Right cardiac atrium (tissue), 5 donors: ENCODE measurements at places on chromosomes 2 and 18. TPM values are rescaled to one million over a fixed set of nuclear protein-coding genes. Genes with fewer than 3 reads are reported as not detected.
A peak's percentile ranks its signal among the peaks of the same experiment; 100 is the strongest.

DNA sequence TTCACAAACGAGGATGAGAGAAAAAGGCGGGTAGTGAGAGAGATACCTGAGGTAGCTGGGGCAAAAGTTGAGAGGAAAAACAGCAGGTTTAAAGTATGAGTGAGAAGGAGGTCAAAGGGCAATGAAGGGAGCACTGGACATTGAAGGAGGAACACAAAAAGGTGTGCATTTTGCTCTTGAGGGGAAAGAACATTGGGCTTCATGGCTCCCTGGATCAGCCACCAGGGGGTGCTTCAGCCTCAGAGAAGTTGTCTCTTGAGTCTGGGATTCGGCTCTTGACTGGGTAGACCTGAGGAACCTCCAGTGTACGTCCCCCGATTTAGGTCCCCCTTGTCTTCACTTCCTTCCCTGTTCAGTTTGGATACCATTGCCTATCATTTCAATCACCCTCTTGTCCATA lies 128.5 kb downstream of the RAPGEF4 start:
- DNase-seq = peak; percentile 47

DNA sequence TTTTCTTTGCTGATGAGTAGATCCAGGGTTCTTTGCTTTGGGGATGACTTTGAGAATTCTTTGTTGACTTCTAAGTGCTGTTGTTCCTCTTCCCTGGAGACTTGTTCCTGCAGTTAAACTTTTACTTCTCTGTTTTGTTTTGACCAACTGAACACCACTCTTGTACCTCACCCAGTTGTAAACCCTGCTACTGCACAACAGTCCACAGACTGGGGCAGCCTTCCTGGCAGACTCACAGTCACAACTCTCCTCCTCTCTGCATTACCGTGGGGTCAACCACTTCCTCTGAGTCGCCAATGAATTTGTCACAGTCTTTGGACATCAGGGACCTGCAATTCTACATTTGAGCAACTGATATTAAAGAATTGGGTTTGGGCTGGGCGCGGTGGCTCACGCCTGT lies 3.8 kb upstream of the SLC8A1 start:
- peak; percentile 21 for DNase-seq

- DNase-seq = peak; percentile 91
These were observed 18.3 kb upstream of the SLC35F6 start for GRCh38 chr2:26745609-26746327.

- no peak for DNase-seq
These were observed 37.2 kb upstream of the RTN4 start for GRCh38 chr2:55087501-55087900.

DNA sequence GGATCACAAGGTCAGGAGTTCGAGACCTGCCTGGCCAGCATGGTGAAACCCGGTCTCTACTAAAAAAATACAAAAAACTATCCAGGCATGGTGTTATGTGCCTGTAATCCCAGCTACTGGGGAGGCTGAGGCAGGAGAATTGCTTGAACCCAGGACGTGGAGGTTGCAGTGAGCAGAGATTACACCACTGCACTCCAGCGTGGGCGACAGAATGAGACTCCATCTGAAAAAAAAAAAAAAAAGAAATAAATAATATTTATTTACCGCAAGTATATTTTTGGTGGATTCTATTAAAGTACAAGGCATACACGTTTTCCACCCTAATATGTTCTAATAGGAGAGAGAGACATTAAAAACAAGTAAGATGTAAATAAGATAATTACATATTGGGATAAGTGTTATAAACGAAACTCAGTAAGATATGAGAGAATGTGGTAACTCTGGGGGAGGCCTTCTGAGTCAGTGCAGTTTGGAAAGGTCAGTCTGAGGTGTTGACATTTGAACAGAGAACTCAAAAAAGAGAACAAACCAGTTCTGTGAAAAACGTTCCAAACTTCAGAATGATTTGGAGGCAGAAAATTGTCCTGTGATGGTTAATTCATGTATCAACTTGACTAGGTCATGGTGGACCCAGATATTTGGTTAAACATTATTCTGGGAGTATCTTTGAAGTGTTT lies 8.8 kb upstream of the POLI start:
- DNase-seq = no peak

DNA sequence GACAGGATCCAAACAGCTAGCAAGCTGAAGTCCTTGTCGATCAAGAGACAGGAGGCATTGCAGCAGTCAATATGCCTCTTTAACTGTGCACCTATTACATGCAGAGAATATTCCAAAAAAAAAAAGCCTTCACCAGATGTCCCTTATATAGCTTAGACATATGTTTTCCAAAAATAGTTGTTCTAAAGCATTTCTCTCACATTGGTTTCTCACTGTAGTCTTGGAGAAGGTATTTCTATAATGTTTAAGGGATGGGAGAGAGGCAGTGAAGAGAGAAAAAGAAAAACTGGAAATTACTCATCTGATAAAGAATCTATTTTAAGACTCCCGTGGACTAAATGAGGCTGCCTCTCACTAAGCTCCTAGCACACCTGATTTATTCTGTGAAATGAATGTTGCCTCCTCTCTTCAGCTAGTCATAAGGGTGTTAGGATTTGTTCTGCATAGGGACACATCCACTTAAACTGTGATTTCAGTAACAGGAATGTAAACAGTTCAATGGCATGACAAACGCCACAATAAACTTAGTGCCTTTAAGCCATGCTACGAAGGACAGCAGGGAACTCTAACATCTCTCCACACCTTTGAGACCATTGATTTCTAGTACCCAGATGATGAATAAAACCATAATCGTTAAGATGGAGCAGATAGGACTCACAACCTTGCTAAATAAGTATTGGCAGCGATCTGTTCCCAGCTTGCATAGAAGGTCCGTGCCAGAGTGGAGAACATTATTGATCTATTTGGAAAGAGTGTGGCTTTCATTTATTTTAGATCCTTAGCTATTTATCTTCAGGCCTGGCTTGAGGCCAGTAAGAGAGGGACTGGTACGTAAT lies 98.6 kb upstream of the NCK2 start:
- no peak for DNase-seq

DNA sequence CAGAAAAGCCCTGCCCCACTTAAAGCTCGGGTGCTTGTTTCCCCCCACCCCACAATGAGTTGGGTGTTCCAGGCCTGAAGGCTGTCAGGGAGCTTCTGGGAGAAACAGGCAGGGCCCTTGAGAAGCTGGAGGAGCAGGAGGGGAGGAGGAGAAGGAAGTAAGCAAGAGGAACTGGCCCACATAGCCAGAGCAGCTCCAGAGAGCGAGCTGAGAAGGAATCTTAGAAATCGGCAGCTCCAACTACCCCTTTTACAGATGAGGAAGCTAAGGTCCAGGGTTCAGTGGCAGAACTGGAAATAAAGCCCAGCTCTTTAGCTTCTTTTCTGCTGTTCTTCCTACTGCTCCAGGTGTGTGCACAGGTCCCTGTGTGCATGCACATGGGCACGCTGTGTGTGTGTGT lies 12.7 kb upstream of the KCNK3 start:
- DNase-seq = no peak

- no peak for DNase-seq
These were observed 224.1 kb downstream of the SH3RF3 start for GRCh38 chr2:109352898-109353689.

DNA sequence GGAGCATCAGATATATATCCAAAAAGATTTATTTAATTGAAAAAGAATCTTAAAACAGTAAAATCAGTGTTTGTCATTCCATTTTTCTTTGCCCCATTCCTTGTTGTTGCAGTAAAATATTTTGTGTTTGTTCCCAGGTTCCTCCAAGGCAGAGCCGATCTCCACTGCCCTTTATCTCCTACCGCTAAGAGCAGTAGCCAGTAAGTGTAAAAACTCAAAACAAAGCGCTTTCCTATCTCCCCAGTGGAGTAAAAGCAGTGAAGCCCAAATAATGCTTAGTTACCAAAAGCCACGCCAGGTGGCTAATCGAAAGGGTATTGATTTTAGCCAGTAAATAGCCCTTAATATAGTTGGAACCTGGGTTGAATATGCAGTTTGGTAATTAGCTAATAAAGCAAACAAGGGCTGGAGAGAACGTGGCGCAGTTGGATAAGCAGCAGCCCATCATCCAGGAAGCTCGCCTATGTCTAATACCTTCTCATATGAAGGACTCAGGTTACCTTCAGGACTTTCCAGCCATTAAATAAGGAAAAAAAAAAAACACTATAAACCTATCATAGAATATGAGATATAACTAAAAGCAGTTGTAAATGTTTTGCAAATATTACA lies 12.4 kb upstream of the GPD2 start:
- DNase-seq = no peak

- DNase-seq = peak; percentile 39
These were observed 699 bp upstream of the RAPGEF4 start for GRCh38 chr2:172734711-172735581.

DNA sequence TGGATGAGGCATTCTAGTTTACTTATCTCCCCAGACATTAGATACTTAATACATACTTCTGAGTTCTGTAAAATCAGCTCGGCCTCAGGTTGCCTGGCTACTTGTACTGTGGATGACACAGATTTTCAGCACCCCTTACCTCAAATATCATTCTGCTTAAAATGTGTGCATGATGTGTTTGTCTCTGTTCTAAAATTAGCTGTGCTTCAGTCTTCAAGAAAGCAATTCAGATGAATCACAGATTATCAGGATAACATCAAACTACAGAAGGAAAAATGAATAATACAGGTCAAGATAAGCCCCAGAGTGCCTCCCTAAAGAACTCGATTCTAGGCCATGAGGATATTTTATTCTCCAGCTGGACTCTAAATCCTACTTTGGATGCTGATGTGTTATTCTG lies 21.3 kb upstream of the MAPRE2 start:
- DNase-seq = no peak

GRCh38 chr2:118374974-118375755 lies 286.9 kb downstream of the INSIG2 start:
- no peak for DNase-seq

- peak; percentile 62 for DNase-seq
These were observed 28.4 kb downstream of the ARL4C start for GRCh38 chr2:234468503-234468902.

DNA sequence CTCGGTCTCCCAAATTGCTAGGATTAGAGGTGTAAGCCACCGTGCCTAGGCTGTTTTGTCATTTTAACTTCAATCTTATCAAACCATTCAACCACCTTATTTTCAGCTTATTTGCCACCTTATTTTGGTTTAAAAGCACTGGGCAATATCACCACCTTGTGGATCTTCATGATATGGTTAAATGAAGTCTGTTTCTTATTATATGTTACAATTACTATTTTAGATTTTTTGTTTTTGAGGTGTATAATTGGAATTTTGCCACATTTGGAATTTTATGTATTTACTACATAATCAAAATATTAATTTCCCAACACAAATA lies 43.8 kb upstream of the SCN9A start:
- DNase-seq = no peak

GRCh38 chr18:70463085-70463484 lies 174.2 kb downstream of the SOCS6 start:
- no peak for DNase-seq

GRCh38 chr18:64027931-64028695 lies 58.2 kb downstream of the SERPINB8 start:
- no peak for DNase-seq

DNA sequence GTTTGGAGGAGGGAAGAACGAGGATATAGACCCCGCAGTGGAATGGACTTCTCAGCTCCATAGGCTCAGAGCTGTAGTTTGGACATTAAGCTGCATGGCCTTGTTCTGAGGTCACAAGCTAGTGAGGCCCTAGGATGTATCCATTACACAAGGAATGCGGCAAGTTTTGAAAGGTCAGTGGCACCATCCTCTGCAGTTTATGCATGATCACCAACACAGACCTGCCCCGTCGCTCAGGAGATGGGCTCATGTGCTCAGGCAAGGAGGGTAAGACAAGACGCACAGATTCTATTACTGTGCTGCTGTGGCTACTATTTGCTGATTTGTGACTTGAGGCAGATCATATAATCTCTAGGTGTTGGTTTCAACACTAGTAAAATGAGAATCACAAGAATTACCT lies 110.9 kb downstream of the FAM161A start:
- no peak for DNase-seq

GRCh38 chr2:31710121-31710520 lies 129.4 kb upstream of the SRD5A2 start:
- no peak for DNase-seq

DNA sequence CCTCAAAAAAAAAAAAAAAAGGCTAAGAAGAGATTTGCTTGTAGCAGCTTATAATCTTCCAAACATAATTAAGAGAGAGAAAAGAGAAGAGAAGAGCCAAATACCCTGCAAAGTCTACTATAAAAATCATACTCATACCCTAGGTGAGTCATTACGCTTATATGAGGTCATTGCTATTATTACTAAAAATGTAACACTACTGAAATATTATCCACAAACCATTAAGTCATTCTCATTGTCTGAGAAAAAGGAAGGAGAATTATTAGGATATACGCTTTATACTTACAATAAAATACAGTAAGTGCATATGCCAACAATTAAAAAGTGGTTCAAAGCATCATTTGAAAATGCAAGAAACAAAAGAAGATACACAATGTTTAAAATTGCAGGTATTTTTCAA lies 66.5 kb downstream of the COLEC12 start:
- no peak for DNase-seq

GRCh38 chr2:107687073-107687472 lies 139.6 kb upstream of the RGPD4 start:
- no peak for DNase-seq

DNA sequence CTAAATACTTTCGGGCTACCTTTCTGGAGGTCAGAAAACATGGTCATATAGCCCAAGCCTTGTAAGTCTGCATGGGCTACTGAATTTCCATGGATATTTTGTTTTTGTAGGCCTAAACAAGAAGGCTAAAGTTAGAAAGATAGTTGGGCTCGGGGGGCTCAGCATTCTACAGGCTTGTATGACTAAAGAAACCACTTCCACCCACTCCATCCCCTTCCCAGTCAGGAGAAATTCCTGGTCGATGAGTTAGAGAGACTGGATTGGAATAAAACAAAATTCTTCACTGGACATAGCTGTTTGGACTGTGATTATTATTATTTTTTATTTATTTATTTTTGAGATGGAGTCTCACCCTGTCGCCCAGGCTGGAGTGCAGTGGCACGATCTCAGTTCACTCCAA lies 539.4 kb upstream of the TNP1 start:
- no peak for DNase-seq

GRCh38 chr18:25724121-25724520 lies 366.3 kb downstream of the SS18 start:
- no peak for DNase-seq

GRCh38 chr18:76821356-76821874 lies 942 bp upstream of the ZNF236 start:
- no peak for DNase-seq

- DNase-seq = no peak
These were observed 111.4 kb upstream of the SMAD7 start for GRCh38 chr18:49061991-49062831.

DNA sequence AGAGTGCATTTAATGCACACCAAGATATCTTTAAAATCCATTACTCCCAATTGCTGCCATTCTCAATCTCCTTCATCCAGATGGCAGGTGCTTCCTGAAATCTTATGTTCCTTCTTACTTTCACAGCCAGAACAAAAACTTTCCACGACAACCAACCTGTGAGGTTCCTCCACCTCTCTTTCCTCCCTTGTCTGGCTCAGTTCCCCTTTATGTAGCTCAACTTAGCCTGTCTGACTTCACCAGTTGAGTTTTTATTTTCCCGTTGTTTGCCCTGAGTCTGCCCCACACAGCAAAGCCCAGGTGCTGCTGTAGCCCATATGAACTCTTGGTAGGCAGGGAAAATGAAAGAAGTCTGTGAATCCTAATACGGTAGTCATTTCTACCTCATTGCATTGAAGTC lies 112.5 kb downstream of the MREG start:
- no peak for DNase-seq

Gene KCNF1
- total RNA-seq = 0.51 TPM

Gene CFAP210
- not detected for total RNA-seq

Gene ZSWIM2
- total RNA-seq = not detected

Gene SP110
- 12.0 TPM for total RNA-seq

Gene TUBB8B
- total RNA-seq = not detected

Gene CAPN14
- 0.18 TPM for total RNA-seq

Gene SNRPD1
- 24.2 TPM for total RNA-seq

Gene SIGLEC15
- 0.11 TPM for total RNA-seq

Gene FEV
- not detected for total RNA-seq
